ENCODE measurements at places on chromosomes 7 and 10.

DNA sequence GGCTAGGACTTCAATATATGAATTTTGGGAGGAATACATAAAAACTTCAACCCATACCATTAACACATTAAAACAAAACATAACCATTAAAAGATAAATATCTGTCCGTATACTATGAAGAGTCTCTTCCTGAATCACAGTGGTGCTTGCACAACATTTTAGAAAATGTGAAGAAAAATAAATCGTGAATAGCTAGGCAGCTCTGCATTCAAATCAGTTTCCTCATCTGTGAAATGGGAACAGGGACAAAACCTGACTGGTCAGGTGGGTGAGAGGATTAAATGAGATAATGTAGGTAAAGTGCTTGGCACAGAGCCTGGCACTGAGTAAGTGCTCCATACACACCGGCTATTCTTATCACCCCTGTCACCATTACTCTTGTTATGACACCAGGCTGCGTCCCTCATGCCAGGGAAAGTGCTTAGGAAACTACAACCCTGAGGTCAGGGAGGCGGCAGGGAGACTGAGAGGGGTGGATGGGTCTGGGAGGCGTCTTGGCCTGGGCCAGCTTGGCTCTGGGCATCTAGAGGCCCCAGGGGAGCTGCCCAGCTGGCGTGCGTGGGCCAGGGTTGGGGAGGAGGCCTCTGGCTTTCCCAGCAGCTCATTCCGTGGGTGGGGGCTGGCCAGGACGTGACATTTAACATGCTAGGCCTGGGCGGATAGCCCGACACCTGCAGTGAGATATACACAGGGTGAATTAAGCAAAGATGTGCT lies 78.3 kb downstream of the SH3PXD2A start:
- DNase-seq, result no peak

DNA sequence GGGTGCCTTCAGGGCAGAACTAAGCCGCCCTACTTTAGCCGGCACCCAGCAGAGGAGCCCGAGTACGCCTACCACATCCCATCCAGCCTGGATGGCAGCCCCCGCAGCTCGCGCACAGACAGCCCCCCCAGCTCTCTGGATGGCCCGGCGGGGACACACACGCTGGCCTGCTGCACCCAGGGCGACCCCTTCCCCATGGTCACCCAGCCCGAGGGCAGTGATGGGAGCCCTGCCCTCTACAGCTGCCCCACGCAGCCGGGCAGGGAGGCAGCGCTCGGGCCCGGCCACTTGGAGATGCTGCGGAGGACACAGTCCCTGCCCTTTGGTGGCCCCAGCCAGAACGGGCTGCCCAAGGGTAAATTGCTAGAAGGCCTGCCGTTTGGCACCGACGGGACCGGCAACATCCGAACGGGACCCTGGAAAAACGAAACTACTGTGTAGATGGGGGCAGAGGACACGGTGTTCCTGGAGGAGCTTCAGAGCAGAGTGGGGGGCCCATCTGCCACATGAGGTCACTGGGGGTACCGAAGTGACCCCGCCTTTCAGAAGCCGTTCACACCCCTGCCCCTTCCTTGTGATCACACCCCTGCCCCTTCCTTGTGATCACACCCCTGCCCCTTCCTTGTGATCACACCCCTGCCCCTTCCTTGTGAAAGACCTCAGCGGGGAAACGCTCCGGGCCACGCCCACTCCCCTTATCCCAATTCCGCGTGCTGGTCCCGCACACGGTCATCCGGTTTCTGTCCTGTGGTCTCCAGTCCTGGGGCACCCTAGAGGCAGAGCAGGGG lies 30.8 kb upstream of the KNDC1 start:
- DNase-seq, result no peak

DNA sequence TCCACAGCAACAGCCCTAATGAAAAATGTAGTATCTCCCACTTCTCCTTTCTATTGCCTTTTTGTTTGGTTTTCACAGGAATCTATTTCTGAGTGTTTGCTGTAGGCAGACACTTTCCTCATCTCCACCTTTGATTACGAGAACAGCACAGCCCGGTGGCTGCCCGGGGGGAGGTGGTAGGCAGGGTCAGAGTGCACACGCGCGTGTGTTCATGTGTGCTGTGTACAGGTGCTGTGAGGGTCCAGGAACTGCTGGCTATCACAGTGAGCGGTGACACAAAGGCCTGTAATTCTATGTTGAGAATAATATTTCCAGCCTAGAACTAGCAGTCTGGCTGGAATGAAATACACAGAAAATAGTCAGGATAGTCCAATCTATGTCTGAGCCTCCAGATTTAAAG lies 212.8 kb downstream of the ADARB2 start:
- DNase-seq, result no peak

DNA sequence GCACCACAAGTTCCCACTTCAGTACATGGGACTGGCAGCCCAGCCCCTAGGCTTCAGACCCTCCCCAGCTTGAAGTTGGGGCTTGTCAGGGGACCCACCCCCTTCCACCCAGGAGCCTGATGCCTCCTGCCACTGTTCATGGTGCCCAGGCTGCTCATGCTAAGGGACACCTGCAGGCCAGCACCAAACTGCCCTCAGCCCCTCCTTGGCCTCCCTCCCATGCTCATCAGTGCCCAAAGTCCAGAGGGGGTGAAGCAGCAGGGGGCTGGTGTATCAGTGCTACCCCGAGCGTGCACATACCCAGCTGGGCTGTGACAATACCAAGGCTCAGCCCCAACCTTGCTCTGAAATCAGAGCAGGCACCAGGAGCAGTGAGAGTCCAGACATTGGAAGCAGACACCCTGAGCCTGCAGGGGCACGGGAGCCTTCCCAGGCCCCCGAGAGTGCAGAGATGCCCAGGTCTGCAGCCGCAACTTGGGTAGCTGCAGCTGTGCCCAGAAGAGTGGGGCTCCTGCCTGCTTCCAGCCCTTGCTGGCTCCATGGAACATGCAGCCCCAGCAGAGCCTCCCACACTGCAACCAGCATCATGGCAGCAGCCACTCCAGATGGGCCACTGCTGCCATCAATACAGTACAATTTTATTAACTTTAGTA lies 79.0 kb downstream of the MTERF1 start:
- no peak for DNase-seq

- DNase-seq, result no peak
These were observed 203.6 kb upstream of the PRSS58 start for GRCh38 chr7:142461437-142461836.

- no peak for DNase-seq
These were observed 56.6 kb downstream of the CHRM2 start for GRCh38 chr7:136925044-136925443.

DNA sequence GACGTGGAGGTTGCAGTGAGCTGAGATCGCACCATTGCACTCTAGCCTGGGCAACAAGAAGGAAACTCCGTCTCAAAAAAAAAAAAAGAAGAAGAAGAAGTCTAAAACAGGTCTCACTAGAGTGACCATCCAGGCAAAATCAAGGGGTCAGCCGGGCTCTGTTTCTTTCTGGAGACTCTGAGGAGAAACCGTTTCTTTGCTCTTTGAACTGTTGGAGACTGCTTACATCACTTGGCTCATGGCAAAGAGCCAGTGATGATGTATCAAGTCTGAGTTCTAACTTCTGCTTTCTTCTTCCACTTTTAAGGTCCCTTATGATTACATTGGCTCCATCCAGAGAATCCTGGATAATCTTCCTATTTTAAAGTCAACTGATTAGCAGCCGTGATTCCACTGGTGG lies 306.8 kb downstream of the WDR11 start:
- no peak for DNase-seq

DNA sequence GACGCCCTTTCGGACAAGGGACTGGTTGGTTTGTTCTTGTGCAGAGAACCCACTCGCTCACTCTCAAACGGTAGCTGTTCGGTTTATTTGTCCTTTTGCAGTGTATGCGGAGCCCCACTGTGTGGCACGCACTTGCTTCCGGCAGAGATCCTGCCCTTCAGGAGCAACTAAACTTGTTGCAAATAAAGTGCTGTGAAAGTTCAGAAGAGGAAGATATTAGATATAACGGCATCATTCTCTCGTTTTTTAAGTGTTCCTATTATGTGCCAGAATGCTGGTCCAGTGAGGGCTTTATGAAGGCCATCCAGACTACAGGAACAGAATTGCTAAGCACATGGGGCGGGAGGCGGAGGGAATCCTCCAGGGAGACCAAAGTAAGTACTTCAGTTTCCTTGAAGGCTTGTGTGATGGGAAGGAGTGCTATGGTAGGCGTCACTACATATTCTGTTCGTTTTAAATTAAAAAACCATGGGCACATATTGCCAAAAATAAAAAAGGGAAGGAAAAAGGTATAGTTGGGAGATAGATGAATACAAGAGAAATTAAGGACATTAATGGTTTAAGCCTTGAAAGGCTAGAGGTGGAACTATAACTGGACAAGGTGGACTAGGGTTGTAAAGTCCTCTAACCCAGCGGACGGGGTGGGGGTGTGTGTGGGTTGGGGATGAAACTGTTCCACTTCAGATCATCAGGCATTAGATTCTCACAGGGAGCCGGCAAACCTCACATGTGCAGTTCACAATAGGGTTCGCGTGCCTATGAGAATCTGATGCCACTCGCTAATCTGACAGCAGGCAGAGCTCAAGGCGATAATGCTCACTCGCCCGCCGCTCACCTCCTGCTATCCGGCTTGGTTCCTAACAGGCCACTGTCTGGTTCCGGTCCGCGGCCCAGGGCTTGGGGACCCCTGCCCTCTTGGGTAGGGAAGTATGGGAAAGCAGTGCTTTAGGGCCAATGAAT lies 704 bp upstream of the ERLIN1 start:
- DNase-seq, result no peak

GRCh38 chr10:116069856-116070255 lies 203.2 kb downstream of the GFRA1 start:
- no peak for DNase-seq

DNA sequence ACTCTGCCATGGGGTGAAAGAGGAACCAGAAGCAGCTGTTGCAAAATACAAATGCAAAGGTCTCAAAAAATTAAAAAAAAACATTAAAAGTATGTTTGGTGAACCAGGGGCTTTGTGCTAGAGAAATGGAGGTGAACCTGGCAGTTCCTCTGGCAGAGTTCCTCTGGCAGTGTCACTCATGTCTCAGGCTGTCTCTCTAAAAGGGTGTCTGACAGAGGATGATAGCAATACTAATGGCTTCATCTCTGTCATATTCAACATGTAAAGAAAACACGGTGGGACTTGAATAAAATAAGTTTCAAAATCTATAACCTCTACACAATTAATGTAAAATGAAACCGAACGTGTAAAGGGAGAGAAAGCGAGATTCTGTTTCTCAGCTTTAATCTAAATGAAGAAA lies 375.7 kb upstream of the VWC2 start:
- DNase-seq, result no peak

- peak; percentile 45 for DNase-seq
These were observed 17.8 kb downstream of the VWC2 start for GRCh38 chr7:49791088-49791741.

GRCh38 chr7:149669121-149669818 lies 104.1 kb downstream of the ZNF467 start:
- no peak for DNase-seq

DNA sequence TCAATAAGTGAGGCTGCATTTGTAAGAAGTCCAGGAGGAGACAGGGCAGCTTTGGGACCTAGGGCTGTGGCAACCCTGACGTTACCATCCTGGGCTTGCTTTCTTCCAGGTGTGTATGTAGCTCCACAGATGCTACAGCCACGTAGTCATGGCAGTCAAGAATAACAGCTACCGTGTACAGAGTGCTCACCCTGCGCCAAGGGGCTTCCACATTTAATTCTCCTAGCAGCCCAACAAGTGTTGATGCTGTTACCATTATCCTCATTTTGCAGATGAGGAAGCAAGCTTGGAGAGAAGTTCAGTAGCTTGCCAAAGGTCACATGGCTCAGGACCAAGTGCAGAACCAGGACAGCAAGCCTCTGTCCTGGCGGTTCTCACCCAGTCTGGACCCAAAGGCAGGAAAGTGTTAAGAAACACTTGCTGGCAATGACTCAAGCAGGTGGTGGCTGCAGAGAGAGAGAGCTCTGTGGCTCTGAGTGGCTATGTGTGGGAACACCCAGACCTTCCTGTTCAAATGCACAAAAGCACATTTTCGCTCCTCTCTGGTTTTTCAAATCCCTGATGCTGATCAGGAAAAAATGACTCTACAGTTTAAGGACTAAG lies 89.8 kb downstream of the CREM start:
- no peak for DNase-seq

DNA sequence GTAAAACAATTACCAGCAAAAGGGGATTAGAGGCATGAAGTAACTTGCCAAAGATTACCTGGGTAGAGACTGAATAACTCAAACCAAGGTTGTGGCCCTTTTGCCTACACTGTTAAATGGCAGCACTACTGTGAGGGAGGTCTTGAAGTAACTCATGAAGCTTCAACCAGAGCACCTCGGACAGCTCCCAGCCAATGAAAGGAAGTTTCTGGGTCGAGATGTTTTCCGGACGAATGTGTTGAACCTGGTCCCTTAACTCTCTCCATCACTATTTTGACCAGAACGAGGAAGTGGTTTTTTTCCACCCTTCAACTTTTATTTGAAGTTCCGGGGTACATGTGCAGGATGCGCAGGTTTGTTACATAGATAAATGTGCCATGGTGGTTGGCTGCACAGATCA lies 133.6 kb upstream of the PRKCQ start:
- DNase-seq, result no peak
